ENCODE measurements at places on chromosomes 1 and 21.

DNA sequence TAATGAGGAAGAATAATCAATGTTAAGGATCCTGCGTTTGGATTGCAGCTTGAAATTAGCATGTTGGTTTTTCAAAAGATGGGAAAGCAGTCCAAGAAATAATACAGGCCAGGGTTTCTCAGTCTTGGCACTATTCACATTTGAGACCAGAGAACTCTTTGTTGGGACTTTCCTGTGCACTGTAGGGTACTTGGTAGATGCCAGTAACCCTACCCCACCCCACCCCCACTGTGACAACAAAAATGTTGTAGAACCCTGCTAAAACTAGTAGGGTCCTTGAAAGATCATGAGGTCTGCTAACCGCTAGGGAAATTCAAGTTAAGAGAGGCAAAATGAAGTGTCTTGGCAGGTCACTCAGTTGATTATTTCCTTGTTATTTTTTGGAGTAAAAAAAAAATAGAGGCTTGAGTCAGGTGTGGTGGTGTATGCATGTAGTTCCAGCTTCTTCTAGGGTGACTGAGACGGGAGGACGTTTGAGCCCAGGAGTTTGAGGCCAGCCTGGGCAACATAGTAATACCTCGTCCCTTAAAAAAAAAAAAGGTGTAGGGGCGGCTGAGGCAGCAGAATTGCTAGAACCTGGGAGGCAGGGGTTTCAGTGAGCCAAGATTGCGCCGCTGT is 53.3 kb downstream of the SPEN start:
- no peak for DNase-seq

DNA sequence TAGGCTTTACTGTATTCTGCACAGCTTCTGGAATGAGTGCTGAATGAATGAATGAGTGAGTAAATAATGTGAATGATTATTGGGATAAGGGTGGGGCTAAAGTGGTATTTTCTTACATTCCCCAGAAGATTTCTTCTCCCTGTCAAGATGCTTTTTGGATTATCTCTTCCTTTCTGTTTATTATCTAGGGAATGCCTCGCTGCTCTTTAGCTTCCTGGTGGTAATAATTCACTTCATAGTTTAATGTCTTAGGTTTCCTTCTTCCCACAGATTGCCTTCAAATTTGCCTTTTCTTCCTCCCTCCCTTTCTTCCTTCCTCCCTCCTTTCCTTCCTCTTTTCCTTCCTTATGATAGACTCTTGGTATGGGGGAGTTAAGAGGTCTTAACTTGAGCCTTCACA is 24.0 kb downstream of the DDR2 start:
- no peak for DNase-seq

DNA sequence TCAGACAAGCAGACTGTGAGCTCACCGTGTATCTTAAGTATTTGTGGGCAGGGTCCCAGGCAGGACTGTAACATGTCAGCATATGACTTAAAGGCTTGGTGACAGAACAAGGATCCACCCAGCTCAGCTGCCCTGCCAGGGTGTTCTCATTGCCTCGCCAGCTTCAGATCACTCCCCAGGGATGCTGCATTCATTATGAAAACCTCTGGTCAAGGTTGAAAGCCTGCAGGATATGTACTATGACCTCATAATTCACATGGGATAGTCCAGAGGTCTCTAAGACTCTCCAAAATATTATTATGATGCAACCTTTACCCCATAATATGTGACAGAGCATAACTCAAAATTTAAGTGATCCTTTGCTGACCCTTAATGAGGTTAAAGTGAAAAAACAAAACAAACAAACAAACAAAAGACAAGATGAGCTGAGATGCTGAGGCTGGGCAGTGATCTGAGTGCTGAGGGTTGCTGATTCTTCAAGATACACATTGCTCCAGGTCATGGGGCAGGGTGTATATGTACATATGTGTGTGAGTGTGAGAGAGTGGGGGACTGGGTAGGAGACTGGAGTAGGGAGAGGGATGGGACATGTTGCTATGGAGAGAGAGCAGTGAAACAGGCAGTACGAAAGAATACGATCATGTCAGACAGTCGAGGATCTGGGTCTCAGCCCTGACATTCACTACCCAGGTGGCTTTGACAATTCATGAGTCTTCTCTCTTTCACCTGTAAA is 98.8 kb upstream of the DUSP10 start:
- DNase-seq = no peak

- peak; percentile 47 for DNase-seq
Observed at GRCh38 chr1:160567858-160568682, 11.2 kb downstream of the CD84 start.

- no peak for DNase-seq
Observed at GRCh38 chr1:62066713-62067112, 127.9 kb upstream of the L1TD1 start.

GRCh38 chr1:217554849-217555248 is 76.0 kb downstream of the GPATCH2 start:
- no peak for DNase-seq

DNA sequence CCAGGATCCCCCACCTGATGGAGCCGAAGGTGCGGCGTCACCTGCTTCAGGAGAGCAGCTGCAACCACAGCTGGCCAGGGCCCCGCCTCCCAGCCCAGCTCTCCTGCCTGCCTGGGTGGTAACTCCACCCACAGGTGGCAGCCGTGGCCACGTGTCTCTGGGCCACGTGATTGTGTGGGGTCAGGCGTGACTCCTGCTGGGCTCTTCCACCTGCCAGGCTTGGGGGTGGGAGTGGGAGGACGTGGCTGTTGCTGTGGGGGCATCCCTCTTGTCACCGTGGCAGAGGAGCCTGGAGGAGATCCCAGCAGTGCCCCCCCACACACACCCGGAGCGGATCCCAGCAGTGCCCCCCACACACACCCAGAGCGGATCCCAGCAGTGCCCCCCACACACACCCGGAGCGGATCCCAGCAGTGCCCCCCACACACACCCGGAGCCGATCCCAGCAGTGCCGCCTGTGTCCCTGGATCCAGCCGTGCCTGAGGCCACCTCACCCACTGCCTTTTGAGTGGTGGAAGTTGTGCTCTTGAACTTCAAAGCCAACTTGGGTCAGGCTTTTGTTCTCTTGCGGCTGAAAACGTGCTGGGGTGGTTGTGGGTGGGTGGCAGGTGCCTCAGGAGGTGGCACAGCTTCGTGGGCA is 32.2 kb downstream of the POFUT2 start:
- peak; percentile 44 for DNase-seq

DNA sequence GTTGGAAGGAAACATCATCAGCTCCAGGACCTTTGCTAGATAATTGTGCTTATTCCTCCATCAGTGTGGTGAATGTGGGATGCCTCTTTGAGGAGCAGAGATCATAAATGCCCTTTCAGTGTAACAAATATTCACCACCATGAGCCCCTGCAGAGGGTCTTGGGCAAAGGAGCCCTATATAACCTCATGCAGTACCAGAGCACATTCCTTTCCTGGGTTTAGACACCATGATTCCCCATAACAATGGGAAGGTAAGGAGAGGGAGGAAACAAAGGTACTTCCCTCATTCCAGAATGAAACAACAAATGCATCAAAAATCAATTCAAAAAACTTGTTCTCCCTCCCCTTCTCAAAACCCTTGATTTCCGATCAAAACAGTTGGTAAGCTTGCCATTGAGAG is 103.4 kb upstream of the PROX1 start:
- DNase-seq = no peak

DNA sequence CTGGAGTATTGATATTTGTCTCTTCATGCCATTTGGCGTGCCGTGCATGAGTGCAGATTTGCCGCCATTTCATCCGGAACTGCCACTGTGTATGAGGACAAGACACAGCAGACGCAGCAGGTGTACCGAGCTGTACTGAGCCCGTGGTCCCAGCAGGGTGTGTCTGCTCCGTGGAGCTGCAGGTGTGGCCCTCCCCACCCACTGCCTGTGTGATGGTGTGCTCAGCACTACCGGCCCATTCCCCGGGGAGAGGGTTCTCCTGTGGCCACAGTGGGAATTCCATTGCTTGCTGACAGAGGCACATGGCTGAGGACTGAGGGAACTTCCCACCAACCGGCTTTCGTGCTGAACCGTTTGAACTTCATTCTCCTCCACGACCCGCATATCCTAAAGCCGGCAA is 34.3 kb upstream of the COL6A1 start:
- no peak for DNase-seq

- no peak for DNase-seq
Observed at GRCh38 chr1:45974541-45975269, 157.7 kb downstream of the PIK3R3 start.

- DNase-seq = no peak
Observed at GRCh38 chr21:45316871-45317397, 29.2 kb upstream of the POFUT2 start.

GRCh38 chr21:30337276-30337744 is at the start of gene KRTAP27-1:
KRTAP27-1 (minus strand) TSS chr21:30337694; CDS start chr21:30337668, 26 bp downstream.
- DNase-seq = no peak

DNA sequence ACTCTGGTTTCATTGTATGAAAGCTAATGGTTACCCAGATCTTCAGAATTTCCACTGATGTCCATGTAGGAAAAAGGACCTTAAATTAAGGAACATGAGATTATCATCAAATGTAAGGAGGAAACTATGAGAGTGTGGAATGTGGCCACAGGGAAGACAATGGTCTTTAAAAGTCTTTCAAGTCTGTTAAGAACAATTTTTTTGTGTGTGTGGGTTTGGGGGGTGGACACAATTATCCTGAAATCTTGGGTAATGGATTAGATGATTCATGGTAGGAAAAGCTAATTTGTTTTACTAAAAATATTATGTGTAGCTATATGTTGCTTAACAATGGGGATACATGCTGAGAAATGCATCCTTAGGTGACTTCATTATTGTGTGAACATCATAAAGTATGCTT is 72.9 kb downstream of the PLA2G4A start:
- no peak for DNase-seq

GRCh38 chr1:206664740-206665139 is 20.0 kb upstream of the MAPKAPK2 start:
- no peak for DNase-seq

DNA sequence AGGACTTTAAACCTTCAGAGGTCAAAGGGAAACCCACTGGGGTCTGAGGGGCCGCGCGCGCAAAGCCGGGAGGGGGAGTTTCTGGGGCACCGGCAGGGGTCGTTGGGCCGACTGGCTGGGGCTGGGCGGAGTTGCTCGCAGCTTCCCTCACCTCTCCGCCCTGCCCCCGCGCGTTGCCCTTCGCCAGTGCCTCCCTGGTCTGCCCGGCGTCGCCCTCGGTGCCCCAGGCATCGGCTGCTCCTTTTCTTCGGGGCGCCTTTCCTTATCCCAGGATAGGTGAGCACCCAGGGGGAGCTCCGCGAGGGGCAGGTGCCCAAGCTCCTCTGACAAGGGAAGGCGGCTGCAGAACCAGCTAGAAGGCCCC is 390 bp upstream of the NGF start:
- DNase-seq = no peak

DNA sequence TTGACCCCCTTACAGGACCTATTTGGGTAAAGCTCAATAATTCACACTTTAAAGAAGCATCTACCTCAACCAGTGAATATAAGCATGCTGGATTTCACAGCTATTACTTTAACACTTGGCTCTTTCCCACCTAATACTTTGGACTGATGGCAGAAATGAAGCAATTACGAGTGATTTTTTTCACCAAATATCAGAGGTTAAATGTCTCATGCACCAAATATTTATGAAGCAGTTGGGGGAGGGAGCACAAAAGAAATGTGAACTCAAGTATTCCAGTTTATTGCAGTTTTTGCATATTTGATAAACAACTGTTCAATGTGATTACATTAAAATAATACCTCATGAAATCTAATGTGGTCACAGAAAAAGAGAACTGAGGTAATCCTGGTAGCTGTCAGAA is 223.6 kb downstream of the LRRC7 start:
- DNase-seq = no peak

DNA sequence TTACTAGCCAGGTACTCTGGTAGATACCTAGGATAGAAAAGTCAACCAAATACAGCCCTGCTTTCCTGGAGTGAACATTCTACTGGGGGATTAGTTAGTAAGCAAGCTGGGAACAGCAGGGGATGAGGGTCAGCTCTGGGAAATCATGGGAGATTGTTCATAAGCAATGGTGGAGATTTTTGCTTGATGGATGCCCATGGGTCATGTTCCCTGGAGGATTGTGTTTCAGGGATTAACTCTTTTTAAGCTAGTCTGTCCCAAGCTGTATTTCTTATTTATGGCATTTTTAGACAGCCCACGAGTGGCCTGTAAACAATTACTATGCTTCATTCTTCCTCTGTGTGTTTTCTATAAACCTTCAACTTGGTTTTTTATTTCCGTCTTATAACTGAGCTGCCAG is 18.9 kb downstream of the CACHD1 start:
- no peak for DNase-seq

- no peak for DNase-seq
Observed at GRCh38 chr1:150762552-150762951, 3.0 kb downstream of the CTSS start.

DNA sequence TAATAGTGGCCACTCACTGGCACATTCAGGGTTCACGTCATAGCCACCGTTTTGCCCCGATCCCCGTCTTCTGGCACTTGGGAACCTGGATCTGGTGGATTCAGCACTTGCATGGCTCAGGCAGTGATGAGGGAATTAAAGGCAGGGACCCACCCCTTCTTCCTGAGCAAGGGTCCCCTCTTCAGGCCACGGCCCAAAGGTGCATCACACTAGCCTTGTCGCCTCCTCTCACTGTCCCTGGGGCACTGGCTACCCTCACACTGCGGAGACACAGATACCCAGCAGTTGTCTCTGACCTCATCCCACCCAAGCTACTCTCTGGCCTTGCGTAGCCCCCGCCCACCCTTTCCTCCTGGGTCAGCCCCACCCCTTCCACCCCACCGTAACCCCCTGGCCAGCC is 19.9 kb upstream of the LDLRAP1 start:
- DNase-seq = peak; percentile 26

GRCh38 chr1:202005958-202006357 is 4.4 kb upstream of the ELF3 start:
- no peak for DNase-seq

GRCh38 chr1:84889437-84889836 is 3.6 kb downstream of the LPAR3 start:
- DNase-seq = no peak

DNA sequence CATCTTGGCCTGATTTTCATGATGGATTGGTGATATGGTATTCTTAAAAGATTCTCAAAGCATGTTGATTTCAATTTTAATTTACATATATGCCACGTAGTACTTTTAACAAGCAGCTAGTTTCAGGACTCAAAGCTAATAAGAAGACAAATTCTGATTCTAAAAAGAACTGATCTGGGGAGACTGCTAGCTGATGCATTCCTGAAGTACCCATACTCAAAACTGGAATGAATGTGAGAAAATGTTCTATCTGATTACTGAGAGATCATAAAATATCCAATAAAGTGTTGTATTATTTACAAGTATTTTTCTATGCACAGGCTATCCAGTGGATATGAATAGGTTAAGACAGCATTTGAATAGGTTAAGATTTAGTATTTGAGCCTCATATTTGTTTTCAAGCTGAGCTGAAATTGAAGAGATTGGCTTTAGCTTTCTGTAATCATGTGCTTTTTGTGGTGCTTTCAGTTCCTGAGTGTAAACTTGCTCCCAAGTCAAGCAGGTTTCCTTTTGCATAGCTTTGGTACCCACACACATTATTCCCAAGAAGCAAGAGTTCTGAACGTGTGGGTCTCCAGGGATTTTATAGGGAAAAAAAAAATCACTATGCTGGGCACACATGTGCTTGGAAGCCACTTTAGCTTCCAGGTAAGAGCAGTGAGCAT is 114.1 kb downstream of the VPS13D start:
- DNase-seq = no peak

Data from activated CD4-positive, CD25-positive, alpha-beta regulatory T cell treated with anti-CD3 and anti-CD28 coated beads, Interleukin-2, amount 50 U/mL, for 72 hours (primary cell).